ENCODE measurements at places on chromosomes 13 and 19.

- DNase-seq, result no peak
These were observed 140.3 kb downstream of the PDS5B start for GRCh38 chr13:32726374-32727037.

- DNase-seq, result no peak
These were observed 12.2 kb upstream of the CCDC97 start for GRCh38 chr19:41297628-41298347.

GRCh38 chr19:51887522-51888498 is at the start of gene ZNF577:
Gene ZNF577 (minus strand): TSS chr19:51887951. CDS start chr19:51880382, 7,569 bp downstream.
- no peak for DNase-seq

GRCh38 chr19:10238172-10238783 is 7.1 kb upstream of the S1PR2 start:
- peak; percentile 91 for DNase-seq

DNA sequence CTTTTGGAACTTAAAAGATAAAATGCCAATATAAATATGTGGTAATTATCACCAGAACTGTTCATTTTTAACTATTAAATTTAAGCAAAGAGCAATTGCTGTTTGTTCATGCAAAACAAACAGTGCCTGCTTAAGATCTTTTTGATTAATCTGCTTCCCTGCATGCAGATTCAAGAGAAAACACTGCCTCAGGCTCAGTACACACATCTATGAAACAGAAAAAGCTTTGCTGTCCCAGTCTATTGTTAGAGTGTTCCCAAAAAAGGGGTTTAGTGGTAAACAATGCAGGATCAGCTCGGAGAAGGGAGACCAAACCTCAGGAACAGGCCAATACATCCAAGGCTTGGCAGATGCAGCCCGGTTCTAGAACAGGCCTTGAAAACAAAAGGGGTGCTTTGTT is 49.3 kb upstream of the TDRD3 start:
- DNase-seq, result no peak
